Activated CD4-positive, alpha-beta T cell treated with anti-CD3 and anti-CD28 coated beads, Interleukin-2, amount 10 ng/mL, durations not matched to agents 7 days and 5 days (primary cell): ENCODE measurements at places on chromosomes 2 and 18. TPM values are rescaled to one million over a fixed set of nuclear protein-coding genes. Genes with fewer than 3 reads are reported as not detected.

C2orf78 gene
- total RNA-seq = not detected

INPP1 gene
- total RNA-seq = 6.9 TPM

CROCC2 gene
- not detected for total RNA-seq

CD8A gene
- 0.77 TPM for total RNA-seq

LYG2 gene
- not detected for total RNA-seq

CCDC74B gene
- 1.1 TPM for total RNA-seq

LNPK gene
- 35.7 TPM for total RNA-seq

PDCL3 gene
- total RNA-seq = 38.9 TPM
